NCI-H1930 (cell line): ENCODE measurements at places on chromosomes 4 and X.

DNA sequence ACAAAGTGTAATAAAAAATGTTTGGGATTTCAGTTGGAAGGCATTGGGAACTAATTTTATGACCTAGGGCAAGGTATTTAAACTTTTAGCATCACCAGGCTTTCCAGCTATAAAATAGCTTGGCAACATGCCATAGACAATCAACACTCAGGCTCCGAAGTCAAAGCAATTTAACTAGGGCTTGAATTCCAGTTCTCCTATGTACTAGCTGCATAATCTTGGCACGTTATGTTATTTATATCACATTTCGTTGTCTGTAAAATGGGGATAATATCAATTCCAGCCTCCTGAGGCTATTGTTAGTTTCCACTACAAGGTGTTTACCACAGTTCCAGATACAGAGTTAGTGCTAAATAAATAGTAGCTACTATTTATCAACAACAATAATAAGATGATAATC, 78.8 kb downstream of the DMD start:
- DNase-seq, result no peak

DNA sequence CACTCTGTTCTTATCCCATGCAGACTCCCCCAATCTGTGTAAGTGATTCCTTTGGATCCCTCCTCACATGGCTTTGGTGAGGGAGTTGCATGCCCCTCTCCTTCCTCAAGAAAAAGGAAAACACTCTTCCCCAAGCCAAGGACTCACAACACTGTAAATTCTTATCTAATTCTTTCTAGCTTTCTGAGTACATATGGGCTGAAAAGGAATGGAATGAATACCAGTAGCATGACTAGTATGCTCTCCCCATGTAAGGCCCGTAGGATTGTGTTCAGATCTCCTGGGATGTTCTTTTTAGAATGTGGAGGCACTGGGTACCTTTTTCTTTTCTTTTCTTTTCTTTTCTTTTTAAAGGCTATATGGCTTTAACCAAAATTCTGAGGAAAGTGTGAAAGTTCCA, 17.0 kb upstream of the MAGED1 start:
- no peak for DNase-seq

DNA sequence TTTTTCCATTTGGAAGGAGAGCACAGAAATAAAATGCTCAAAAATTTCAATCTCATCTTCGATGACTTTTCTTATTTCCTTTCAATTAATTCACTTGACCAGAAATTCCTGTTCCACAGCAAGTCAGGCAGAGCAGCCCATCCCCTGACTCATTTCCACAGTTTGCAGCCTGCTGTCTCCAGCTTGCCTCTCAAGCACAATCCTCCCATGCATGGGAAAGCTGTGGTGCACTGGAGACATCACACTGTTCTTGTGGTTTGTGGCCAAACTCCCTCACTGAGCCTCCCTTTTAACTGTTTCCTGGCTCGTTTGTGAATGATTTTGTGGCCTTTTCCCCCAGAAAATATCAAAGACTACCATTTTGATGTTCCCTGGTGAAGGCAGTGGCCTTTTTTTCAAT, 114.0 kb upstream of the ENPEP start:
- no peak for DNase-seq

- DNase-seq, result no peak
Observed at GRCh38 chrX:109862433-109862832, 129.4 kb upstream of the ACSL4 start.

DNA sequence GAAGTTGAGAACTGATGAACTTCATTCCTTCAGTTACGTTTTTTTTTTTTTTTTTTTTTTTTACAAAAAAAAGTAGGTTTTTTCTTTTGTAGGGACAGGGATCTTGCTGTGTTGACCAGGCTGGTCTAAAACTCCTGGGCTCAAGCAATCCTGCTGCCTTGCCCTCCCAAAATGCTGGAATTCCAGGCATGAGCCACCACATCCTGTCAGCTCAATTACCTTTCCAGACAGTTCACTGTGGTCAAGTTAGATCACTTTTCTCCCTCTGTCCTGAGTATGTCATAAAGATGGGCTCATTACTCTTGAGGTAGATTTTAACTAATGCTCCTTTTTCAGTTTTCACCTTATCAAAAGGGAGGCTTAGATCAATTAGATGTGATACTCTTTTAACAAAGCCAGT, 10.8 kb upstream of the NR3C2 start:
- no peak for DNase-seq

DNA sequence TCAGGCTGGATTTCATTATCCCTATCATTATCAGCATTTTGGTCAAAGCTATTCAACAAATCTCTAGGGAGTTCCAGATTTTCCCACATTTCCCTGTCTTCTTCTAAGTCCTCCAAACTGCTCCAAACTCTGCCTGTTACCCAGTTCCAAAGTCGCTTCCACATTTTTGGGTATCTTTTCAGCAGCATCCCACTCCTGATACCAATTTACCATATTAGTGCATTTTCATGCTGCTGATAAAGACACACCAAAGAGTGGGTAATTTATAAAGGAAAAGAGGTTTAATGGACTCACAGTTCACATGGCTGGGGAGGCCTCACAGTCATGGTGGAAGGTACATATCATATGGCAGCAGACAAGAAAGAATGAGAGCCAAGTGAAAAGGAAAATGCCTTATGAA, 132.8 kb upstream of the SLC7A11 start:
- no peak for DNase-seq

DNA sequence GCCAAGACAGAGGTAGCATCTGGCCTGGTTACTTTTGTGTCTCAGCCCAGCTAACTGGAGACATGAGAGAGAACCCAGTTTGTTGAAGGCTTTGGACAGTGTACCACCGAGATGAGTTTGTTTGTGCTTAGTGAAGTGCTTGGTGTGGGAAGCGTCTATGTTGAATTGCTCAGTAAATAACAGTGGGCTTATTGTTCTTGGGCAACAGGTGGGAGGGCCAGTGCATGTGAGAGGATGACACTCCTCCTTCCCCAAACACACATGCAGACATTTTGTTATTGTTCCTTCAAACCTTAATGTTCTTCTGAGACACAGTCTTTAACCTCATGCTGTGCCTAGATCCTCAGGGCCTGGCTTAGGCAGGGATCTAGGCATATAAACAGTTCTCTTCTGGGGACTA, 39.7 kb downstream of the MSN start:
- no peak for DNase-seq

- no peak for DNase-seq
Observed at GRCh38 chr4:122297694-122298093, 81.1 kb upstream of the ADAD1 start.

DNA sequence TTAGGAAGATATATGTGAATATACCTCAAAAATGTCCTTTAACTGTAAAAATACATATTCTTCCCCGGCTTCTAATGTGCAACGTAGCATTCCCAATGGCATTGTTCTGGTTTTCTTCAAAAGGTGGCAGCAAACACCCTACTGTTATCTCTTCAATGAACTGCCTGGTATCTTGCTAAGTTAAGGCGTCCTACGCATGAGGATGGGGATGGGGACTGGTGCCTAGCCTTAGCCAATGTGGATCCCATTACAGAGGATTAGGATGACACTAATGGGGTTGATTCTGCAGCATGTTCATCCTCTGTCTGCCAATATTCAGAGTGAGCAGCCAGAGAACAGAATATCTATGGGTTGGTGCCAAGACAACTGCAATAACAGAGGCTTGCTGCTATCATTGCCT, 334.9 kb upstream of the ADGRL3 start:
- DNase-seq, result no peak

- DNase-seq, result no peak
Observed at GRCh38 chrX:81304563-81304962, 102.7 kb downstream of the SH3BGRL start.

GRCh38 chr4:77852892-77853495, 9.6 kb upstream of the MRPL1 start:
- DNase-seq, result no peak

DNA sequence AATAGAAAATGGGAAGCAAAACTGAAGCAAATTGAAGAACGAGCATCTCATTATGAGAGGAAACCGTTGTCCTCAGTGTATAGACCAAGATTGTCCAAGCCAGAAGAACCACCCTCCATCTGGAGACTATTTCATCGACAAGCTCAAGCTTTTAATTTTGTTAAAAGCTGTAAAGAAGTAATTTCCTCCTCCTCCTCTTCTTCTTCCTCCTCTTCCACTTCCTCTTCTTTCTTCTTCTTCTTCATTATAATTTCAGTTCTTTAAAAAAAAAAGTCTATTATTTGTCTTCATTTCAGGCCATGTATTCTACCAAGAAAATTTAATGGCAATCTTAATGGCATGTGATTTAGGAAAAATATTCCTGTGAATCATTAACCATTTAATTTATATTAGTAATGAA, 7.6 kb downstream of the PRIMPOL start:
- no peak for DNase-seq
